ENCODE measurements at places on chromosomes 1 and 21.

DNA sequence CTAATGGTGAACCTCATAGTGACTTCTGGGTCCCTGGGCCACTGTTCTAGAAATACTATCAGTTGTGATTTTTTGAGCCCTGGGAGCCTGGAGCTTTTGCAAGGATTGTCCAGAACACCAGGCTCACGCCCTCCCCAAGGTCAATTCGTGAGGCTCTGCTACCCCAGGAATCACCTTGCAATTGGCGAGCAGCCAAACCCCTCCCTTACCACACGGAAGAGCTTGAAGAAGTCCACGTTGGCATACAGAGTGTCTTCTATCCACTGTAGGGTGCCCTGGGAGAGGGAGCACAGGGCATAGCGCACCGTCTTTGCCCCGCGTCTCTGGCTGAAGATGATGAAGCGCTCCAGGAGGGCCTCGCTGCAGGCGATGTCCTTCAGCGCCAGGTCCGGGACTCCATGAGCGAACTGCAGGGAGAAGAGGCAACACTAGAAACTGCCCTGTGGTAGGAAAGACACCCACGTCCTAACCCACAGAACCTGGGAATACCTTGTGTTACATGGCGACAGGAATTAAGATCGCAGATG, 22.3 kb downstream of the ABCA4 start:
- no peak for DNase-seq

DNA sequence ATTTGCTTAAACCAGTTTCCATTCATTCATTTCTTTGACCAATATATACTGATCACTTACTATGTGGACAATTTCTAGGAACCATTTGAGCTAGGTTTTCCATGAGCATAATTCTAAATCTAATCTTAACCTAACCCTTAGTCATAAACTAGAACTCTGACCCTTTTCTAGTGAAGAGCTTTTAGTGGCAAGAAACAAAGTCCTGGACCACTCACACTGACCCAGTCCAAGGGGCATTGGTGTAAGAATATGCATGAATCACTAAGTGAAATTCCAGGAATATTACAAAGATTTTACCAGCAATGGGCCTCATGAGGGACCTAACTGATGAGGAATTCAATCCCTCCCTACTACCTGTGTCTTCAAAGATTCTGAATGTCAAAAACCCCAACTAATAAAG, 40.6 kb upstream of the SLC2A1 start:
- no peak for DNase-seq

DNA sequence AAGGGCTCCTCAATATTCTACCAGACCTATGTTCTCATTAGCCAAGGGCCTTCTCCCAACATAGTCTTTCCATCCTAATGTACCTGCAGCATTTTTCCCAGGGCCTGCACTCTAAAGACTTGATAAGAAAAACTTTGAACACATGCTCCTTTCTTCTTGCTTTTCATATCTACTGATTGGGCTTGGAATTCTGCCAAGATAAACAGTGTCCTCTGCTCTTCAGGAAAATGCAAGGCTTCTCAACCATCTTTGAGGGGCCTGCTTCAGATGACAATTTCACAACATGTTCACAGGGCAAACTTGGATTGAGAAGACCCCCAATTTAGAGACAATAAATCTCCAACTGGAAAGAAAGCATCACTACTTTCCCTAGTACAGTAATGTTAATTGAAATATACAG, 25.8 kb upstream of the PPT1 start:
- DNase-seq: no peak

DNA sequence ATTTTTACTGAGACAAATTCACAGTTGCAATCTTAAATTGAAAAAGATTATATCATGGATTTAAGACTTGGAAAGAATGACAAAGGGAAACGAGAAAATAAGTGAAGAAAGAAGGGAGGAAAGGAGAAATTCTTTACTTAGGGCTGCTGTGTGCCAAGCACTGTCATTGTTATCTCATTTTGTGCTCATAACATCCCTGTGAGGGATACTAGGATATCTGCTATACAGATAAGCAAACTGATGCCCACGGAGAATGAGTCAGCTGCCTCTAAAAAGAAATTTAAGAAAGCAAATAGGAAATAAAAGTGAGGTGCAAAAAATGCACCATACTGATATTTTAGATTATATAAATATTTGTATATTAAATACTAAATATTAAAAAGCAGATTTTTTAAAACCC, 183.6 kb upstream of the NR5A2 start:
- DNase-seq: no peak

- DNase-seq: no peak
These were observed 126.5 kb downstream of the RHOU start for GRCh38 chr1:228861832-228862180.

DNA sequence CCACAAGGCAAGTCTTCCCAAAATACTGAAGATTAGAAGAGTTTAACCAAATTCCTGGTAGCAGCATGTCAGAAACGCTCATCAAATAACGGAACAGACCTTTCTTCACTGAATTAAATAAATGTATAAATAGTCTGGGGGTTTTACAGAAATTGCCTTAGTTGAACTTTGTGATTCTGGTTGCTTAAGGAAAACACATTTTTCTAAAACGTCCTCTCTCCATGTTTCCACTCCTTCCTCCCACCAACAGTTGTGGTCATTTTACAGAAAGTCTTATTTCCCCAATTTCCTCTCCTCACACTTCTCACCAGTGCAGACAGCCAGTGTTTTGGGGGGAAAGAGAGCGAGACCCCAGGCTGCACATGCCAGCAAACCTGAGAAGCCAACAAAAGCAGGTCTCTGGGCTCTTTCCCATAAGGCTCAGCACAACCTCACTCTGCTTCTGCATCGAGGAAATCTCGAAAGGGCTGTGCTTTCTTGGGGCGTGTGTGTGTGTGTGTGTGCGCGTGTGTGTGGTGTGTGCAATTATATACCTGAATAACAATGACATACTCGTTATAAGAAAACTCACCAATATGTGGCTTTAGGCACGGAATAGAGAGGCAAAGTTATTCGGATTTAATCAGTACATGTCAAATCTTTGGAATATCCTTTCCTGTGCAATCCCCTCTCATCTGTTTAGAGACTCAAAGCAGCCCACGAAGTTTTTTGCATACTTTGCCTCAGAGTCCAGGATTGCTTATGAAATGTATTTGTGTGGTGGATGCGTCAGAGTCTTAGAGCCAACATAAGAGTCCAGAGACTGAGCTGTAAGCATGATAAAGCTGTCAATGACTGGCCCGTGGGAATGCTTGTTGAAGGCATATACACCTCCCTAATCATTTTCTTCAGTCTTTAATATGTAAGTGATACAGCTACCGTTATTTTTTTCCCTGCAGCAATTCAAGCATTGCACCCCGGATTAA, 2.0 kb downstream of the KCNJ15 start:
- peak; percentile 35 for DNase-seq

DNA sequence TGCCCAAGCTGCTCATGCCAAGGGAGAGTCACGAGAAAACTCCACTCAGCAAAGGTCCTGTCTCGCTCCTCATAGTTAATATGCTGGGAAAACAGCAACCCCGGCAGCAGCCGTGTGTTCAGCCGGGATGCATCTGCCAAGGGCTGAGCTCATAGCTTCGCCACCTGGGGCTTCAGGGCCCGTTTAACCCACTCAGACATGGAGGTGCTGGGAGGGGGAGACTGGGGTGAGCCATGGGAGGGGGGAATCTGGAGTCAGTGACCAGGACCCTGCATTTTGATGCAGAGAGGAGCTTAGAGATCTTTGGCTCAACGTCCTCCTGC, 283.4 kb downstream of the PTPRU start:
- DNase-seq: no peak

- DNase-seq: no peak
These were observed 5.6 kb downstream of the PRDX1 start for GRCh38 chr1:45516036-45516435.

DNA sequence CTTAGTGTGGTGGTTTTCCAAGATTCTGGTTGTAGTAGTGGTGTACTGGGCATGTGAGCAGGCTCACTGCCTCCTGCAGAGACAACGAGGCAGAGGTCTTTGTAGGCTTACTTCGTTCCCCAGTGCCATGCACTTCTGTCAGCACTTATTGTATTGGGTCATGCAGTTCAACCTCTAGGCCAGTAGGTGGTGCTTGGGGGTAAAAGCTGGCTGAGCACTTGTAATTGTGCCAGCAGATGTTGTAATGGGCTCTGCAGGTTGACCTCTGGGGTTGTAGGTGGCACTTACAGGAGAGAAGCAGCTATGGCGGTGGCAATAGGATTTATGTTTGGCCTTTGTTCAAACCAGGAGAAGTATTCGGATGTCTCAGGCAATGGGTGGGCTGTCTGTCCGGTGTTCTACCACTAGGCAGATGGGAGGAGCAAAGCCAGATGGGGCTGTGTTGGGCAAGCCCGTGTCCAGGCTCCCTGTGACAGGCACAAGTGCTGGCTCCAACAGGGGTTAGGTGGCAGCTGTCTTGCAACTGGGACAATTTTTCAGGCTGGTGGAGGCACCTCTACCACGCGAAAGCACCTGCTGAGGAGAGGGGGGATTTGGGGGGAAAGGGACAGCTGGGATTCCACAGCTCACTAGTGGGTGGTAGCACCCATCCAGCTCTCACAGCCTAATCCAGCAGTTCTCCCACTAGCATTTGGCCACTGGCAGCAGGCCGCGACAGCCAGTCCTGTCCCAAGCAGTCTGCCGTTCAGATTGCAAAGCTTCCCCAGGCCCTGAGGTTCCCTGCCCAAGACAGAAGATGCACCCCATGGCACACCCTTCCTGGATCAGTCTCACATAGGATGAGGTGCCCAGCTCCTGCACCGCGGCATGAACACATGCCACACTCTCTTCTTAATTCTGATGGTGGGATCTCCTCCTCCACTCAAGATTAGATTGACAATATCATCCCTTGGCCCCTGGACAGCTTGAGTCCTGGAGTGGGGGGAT, 274.5 kb downstream of the CTH start:
- DNase-seq: peak; percentile 64

DNA sequence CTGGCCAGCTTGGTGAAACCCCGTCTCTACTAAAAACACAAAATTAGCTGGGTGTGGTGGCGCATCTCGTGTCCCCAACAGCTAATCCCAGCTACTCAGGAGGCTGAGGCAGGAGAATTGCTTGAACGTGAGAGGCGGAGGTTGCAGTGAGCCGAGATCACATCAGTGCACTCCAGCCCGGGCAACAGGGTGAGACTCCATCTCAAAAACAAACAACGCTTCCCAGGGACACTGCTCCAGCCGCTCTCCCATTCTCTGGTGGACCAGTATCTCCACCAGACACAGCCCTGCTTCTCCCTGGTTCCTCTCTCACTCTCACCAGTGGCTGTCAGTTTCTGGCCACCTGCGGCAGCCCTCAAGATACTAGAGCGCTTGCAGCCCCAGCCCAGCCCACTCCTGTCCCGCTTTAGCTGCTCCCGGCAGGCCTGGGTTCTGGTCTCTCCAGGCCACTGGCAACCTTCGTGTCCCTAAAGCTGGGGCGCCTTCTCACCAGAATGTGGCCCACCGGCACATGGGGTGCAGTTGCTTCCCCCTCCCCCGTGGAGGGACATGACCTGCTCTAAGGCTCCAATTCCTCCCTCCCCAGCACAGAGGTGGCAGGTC, 20.9 kb upstream of the LRRC47 start:
- DNase-seq: no peak

- DNase-seq: no peak
These were observed 25.6 kb downstream of the PDC start for GRCh38 chr1:186435336-186435735.

GRCh38 chr1:154468535-154469250, 33.3 kb upstream of the TDRD10 start:
- DNase-seq: no peak

- no peak for DNase-seq
These were observed 101.2 kb downstream of the INTS7 start for GRCh38 chr1:211933946-211934714.

- DNase-seq: no peak
These were observed 86.8 kb upstream of the PLPPR4 start for GRCh38 chr1:99177465-99177864.

DNA sequence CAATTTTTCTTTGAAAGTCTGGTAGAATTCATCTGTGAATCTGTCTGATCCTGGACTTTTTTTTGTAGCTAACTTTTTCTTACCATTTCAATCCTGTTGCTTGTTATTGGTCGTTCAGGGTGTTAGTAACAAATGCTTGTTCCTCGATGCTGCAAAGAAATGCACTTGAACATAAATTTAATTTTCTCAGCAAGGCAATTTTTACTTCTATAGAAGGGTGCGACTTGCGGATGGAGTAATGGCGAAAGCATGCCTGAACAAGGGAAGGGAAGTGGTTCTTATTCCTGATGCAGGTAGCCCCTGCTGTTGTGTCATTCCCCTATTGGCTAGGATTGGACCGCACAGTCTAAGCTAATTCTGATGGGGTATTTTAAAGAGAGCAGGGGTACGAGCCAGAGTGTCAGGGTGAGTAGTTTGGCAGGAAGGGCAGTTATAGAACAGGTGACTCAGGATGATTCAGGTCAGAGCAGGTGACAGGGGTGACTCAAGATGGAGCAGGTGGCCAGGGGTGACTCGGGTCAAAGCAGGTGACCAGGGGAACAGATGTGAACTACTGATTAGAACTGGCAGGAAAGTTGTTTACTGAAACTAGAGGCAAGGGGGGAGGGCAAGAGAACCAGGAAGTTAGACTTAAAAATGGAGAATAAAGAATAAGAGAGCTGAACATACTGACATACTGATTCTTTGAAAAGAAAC, 40.5 kb downstream of the SERINC2 start:
- DNase-seq: no peak

DNA sequence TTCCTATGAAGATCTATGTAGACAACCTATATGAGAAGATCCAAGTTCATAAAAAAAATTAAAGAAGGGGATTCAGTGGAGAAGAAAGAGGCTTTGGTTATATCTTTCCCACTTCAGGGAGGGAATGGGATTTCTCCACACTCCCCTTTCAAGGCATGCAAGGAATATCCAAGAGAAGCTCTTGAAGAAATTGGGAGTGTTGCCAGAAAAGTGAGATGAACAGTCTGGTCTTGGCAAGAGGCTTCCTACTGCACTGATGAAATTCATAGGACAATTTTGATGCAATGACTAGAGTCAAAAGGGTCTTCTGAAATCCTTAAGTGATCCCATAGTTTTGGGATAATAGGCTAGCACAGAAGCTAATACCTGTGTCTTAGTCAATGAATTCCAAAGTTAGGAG, 153.0 kb downstream of the KCTD3 start:
- DNase-seq: no peak

DNA sequence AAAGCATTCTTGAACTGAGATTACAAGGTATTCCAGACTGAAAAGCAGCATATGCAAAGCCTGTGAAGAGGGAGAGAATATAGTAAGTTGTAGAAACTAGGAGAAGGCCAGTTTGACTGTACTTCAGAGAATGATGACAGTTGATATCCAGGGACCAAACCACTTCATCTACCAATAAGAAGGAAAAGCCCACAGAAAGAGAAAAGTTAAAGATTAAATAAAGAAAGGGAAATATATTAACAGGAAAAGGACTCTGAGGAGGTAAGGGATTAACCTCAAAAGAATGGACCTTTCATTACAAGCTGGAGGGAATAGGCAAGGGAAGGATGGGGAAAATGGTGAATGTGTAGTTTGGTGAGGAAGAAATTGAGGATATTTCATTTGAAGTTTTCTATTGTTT, 180.2 kb upstream of the CACYBP start:
- DNase-seq: no peak

DNA sequence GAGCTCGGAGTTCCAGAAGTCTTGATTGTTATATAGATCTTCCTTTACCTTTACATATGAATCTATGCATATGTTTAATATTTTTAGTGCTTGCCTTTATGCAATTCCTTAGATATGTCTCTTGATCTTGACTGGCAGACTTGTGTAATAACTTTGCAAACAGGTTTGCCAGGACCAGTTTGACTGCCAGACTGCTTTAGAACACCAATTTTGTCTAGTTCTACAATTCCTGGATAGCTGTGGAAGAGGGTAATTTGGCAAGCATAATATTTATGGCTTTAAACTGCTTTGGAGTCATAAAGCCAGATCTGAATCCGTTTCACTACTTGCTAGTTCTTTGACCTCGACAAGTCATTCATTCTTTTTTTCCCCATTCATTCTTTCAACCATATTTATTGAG, 250.0 kb downstream of the FAF1 start:
- DNase-seq: no peak

All from fibroblast of gingiva (primary cell).